ENCODE measurements at places on chromosomes 5 and 9.

- no peak for DNase-seq
Measured at GRCh38 chr9:16121601-16122286, 568.9 kb downstream of the CCDC171 start.

- no peak for DNase-seq
Measured at GRCh38 chr9:89632192-89632733, 27.5 kb downstream of the GADD45G start.

DNA sequence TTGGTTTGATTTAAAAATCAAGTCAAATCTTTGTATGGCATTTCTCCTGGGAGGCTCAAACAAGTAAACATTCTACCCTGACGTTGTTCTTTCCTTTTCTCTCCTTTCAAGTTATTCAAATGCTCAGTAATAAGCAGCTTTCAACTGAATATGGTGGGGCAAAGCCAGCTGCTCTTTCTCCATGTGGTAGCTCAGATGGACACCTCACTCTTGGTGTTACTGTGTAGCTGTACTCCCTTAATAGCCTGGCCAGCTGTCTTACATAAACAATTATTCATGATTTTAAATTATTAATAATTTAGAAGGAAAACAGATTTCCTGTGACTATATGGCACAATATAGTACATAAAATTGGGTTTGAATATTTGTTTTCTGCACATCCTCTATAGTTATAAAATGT lies 165.2 kb downstream of the PDE4D start:
- DNase-seq = no peak

DNA sequence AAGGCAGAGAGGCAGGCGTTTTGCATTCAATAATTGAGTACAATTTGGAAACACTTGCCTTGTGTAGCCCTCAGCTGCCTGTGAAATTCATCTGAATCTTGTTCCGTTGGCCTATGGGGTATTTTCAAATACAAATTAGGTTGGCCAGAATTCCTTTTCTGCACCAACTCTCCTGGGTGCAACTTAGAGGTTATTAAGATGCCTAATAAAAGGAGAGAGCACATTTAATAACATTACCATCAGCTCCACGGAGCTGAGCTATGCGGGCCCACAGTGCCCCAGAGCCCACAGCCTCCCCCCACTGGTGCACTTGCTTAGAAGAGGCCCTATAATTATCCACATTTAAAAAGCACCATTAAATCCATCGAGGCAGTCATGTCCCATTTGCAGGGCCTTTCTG lies 367.6 kb upstream of the CLINT1 start:
- no peak for DNase-seq

- DNase-seq = no peak
Measured at GRCh38 chr5:176362233-176362490, 598 bp upstream of the KIAA1191 start.

DNA sequence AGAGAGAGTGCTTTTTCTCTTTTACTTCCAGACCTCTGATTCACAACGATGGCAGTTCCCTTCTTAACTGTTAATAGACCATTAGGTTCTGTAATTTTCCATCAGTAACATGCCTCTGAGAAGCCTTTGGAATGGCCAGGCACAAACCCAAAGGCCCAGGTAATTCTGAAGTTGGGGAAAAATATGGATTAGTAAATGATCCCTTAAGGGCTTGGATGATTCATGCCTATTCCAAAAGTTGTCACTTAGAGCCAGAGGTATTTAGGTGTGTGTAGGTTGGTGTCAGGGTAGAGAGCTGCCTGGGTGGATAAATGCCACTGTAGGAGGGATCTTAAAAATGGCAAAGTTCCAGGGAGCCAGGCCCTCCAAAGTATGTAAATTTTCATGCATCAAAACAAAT lies 228.8 kb downstream of the PLK2 start:
- DNase-seq = no peak

DNA sequence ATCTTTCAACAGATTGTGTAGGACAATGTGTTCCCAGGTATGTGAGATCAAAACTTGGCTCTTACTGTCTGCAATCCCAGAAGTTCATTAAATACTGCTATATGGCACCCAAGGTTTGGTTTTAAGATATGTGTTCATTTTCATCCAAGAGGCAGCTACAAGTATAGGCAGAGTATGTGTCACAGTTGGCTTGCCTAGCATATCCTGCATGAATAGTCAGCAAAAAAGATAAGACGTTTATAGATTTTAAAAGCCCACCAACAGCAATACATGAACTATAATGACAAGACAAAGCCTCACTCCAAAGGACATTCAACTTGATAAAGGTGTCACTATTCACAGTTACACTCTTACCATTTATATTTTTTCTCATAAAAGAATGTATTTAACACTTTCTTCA lies 99.1 kb downstream of the BNC2 start:
- no peak for DNase-seq

DNA sequence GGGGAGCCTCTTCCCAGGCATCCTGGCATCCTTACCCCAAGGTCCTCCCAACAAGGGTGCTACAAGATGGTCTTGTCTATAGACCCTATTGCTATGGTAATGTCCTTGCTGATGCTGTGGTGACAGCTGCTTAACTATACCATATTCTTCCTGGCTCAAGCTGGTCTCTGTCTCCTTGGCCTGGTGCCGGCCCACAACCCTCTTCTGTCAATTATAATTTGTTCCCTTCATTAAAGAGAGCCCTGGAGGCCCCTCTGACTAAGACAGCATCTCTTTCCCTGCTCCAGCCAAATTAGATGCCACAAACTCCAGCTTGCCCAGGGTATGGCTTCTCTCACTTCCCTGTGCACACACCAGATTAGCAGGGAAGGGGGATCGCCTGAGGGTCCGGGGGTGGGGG lies 86.7 kb downstream of the PSD2 start:
- no peak for DNase-seq

GRCh38 chr5:32625106-32625505 lies 39.7 kb downstream of the SUB1 start:
- no peak for DNase-seq

- DNase-seq = no peak
Measured at GRCh38 chr9:20508242-20508641, 114.1 kb downstream of the MLLT3 start.

Data from pulmonary artery endothelial cell (primary cell).